ENCODE measurements at places on chromosomes 11 and 22.

DNA sequence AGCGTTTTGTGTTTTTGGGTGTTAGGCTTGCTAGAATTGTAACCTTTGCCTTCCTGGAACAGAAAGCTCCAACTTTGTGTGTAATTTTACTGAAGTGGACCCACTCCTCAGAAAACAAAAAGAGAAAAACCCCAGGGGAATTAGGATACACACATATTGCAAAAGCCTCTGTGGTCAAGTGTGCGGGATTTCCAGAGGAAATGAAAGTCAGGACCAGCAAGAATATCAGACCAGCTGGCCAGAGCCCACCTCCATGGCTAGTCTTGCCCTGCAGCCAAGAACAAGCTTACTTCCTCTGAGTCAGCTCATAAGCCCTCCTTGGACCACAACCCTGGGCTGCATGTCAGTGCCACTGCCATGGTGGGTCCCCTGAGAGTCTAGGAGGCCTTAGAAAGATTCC is 37.0 kb upstream of the FTH1 start:
- DNase-seq, result peak; percentile 91

- peak; percentile 87 for DNase-seq
These were observed 4.6 kb downstream of the TMEM9B start for GRCh38 chr11:8959546-8960166.

GRCh38 chr22:37094239-37094638 is 15.3 kb downstream of the TMPRSS6 start:
- DNase-seq, result no peak

DNA sequence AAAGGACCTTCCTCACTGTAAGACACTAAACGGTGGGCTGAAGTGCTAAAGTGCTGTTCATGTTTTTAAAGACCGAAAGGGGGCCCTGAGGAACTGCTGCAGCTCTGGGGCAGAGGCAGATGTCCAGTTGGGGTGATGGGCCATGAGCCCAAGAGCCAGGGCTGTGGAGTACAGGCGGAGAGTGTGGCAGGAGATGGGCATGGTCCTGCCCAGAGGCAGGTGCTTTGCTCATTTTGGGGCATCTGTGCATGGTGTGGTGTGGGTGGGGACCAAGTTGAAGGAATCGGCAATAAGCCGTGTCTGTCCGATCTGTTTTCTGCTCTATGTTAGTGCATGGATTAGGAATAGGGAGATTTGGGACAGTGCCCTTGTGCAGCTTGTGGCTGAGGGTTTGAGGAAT is 258.3 kb downstream of the NTM start:
- no peak for DNase-seq

GRCh38 chr11:19890308-19890707 is 177.7 kb downstream of the NAV2 start:
- no peak for DNase-seq

- no peak for DNase-seq
These were observed 229.2 kb upstream of the B3GAT1 start for GRCh38 chr11:134640971-134641968.

- DNase-seq, result no peak
These were observed 5.2 kb upstream of the WEE1 start for GRCh38 chr11:9568161-9568853.

- DNase-seq, result peak; percentile 41
These were observed 22.1 kb downstream of the GGTLC2 start for GRCh38 chr22:22666307-22667091.

DNA sequence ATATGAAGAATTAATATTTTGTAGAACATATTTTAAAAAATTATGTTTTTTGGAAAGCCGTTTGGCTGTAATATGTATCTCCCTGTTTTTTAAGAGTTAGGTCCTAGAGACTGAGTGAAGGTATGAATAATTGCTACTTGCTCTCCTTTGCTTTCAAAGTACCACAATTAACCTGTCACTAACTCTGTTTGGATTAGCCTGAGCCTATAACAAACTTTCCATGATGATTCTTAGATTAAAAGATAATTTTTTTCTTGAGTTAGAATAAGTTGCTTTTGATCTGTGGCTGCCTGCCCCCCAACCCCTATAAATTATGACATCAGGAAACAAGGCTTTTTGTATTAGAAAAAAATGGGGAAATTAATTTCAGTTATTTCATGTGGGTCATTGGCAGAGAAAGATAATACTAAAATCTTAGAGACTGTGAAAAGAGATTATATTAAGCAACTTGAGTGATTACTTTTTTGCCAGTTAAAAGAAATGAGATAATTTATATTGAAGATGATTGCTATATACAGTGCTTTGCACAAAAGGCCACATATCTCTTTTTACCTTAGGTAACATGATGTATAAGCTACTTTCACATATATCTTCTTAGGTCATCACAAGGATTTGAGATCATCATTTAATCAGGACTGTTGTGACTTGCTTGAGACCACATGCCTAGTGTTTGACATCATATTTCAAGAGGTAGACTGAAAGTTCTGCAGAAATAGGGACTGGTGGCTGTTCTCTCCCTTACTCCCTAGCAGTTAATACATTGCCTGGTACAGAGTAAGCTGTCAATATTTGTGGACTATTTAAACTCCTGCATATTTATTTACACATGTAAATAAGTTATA is 9.6 kb downstream of the MTMR3 start:
- DNase-seq, result no peak

- DNase-seq, result no peak
These were observed 238.9 kb downstream of the BLID start for GRCh38 chr11:121877152-121877551.

- DNase-seq, result no peak
These were observed 1.2 kb downstream of the FOLR2 start for GRCh38 chr11:72217841-72218240.

GRCh38 chr11:72676861-72677341 is 2.7 kb upstream of the PDE2A start:
- DNase-seq, result peak; percentile 49

- DNase-seq, result peak; percentile 60
These were observed 24.1 kb upstream of the CDC42EP2 start for GRCh38 chr11:65290448-65291165.

- DNase-seq, result no peak
These were observed 14.1 kb upstream of the HTR3A start for GRCh38 chr11:113960702-113961330.

DNA sequence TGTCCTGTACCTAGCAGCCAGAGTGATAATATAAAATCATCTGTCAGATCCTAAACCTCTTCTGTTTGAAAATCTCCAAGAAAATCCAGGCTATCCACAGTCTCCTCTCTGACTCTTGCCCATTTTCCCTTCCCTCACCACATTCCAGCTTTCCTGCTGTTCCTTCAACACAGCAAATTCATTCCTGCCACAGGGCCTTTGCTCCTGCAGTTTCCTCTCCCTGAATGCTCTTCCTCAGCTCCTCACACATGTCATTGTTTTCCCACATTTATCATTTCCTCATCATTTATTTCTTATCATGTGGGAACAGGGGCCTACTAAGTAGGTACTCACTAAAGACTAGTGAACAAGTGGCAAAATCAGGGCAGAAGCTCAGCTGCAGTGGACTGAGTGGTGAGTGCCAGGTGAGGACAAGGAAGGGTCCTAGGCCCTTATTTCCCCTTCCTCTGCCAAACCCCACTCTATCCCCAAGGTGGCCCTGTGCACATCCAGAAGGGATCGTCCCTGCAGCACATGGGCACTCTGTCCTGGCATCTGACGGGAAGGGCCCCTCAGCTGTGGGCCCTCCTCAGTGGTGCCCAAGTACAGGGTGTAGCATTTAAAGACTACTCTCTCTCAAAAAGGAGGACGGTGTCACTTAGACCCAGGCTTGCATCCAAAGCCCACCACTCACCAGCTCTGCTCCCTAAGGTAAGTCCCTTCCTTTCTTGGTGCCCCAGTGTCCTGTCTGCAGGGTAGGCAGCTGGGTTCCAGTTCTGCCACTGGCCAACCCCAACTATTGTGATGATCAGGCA is 2.0 kb downstream of the LRRC32 start:
- no peak for DNase-seq

- no peak for DNase-seq
These were observed 755.7 kb downstream of the KCNA4 start for GRCh38 chr11:29260939-29261705.

DNA sequence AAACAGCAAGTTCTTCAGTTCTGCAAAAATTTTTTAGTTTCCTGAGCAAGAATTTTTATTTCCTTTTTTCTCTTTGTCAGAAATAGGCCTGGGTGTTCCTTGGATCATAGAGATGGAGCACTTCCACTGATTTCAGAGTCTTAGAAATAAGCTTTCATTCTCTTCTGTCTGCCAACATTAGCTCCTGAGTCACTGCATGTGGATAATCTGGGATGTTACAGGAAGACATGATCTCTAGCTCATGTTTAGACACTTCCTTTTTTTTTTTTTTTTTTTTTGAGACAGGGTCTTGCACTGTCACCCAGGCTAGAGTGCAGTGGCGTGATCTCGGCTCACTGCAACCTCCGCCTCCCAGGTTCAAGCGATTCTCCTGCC is 13.2 kb upstream of the TMEM218 start:
- no peak for DNase-seq

DNA sequence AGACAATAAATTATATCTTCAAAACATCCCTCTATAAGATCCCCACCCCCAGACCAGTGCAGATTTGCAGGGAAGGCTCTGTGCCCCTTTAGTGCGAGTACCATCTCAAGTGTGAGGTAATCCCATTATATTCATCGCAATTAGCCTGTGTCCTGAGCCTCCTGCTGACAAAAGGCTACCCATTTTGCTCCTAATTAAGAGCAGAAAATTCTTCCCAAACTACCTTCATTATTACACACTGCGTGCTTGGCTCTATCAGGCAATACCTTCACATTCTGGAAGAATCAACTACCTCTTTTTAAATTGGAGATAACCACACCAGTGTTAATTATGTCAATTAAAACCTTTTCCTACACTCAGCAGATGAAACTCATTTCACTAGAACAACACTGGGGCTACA is 1133.4 kb upstream of the CCDC90B start:
- DNase-seq, result no peak

- no peak for DNase-seq
These were observed 4.5 kb downstream of the FADD start for GRCh38 chr11:70207531-70208131.

DNA sequence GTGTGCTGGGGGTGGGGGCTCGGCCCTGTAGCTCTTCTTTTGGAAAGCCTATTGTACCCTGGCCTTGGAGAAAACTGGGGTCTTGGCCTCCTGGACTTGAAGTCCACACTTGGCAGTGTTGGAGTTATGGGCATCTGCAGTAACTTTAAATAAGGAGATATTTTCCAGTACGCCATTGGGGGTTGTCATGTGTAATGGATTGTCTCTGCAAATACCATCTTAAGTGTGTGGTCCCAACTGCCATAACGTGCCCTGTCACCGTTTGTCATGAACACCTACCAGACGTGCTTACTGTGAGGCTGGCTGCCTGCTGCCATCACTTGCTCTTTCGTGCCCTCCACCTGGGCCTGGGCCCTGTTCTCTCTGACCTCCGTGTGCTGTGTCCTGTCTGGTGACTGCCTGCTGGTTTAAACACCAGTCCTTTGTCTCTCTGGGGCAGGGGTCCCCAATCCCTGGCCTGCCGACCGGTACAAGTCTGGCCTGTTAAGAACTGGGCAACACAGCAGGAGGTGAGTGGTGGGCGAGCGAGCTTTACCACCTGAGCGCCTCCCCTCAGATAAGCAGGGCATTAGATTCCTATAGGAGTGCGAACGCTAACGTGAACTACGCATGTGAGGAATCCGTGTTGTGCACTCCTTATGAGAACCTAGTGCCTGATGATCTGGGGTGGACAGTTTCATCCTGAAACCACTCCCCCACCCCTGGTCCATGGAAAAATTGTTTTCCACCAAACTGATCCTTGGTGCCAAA is 3.6 kb upstream of the ZDHHC8 start:
- no peak for DNase-seq

- DNase-seq, result no peak
These were observed 406.0 kb downstream of the CTTN start for GRCh38 chr11:70804139-70804837.

DNA sequence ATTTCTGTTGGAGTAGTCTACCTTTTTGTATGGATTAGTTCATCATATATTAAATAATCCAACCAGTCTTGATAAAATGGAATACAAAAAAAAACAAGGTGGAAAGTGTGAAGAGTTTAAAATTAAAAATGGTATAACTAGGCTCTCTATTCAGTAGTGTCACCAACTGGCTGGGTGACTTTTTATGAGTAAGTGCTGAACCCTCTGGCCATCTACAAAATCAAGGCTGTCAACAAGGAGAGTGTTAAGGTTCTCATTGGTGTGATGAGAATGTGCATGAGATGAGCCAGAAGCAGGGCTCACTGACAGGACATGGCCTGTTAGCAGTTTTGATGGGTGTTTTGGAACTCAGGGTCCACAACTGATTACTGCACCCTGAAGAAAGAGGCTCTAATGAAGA is 343.2 kb downstream of the AASDHPPT start:
- no peak for DNase-seq

- no peak for DNase-seq
These were observed 2.7 kb downstream of the C2CD2L start for GRCh38 chr11:119109843-119110242.

DNA sequence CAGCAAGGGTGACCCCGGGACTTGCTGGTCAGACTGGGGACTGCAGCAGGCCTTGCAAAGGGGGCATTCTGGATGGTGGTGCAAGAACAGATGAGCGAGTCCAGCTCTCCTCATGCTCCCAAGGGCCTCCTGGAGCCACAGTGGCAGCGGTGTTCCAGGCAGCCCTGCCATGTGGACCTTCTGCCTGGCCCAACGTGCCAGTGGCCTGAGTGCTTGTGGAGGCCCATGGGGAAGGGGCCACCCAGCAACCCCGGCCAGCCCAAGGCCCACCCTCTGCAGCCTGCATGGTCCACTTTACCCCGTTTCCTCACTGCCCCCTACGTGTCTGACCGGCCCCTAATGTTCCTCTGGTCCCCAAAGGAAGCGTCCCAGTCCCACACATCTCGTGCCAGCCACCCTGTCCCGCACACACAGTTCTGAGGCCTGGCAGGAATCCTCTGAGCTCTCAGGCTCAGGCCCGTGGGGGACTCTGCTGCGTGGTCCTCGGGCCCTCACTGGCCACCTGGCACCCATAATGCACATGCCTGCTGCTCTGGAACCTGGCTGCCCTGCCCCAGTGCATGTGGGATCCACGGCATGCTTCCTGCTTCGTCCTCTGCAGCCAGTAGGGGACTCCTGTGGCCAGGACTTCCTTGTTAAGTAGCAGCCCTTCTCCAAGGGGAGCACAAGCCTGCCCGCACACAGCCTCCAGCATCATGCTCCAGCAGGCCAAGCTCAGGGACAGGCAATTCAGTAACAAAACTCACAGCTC is 85.5 kb downstream of the DGCR2 start:
- DNase-seq, result no peak

DNA sequence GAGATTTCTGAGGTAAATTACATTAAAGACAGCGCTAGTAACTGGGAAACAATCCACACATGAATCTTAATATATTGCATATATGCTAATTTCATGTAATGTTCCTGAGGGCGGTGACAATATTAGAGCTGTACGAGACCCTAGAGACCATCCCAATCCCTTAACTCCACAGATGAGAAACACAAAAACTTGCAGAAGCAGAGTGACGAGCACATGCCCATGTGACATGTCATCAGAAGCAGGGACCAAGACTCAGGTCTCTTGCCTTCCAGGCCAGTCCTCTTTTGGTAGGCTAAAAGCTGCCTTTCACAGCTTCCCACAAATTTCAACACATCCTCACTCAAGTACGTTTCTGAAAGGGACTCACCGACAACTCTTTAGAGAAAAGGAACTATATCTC is 11.8 kb downstream of the MAPK1 start:
- DNase-seq, result no peak

GRCh38 chr11:73412308-73412707 is 36.1 kb downstream of the RELT start:
- no peak for DNase-seq

All from GM12865 (cell line).